ENCODE measurements at places on chromosomes 6 and 20. TPM values are rescaled to one million over a fixed set of nuclear protein-coding genes. Genes with fewer than 3 reads are reported as not detected.

DNA sequence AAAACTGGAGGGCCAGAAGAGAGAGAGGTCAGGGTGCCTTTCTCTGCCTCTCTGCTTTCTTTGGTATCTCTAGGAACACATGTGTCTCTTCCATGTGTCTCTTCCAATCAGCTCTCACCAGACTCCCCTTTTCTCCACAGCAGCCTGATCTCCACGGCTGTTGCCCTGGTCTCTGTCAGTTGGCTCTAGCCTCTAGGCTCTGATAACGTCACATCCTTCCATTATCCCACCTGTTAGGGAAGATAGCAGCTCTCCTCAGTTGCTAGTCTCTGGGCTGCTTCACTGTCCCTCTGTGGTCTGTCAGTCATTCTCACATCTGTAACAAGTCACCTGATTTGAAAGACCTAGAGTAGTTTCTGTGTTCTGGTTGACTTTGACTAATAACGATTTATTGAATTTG is 80.2 kb downstream of the PLCB4 start:
- no peak for DNase-seq

- DNase-seq = no peak
These were observed 74.3 kb downstream of the ERMARD start for GRCh38 chr6:169825558-169826225.

GRCh38 chr6:103011605-103012004 is 1618.1 kb downstream of the GRIK2 start:
- DNase-seq = no peak

DNA sequence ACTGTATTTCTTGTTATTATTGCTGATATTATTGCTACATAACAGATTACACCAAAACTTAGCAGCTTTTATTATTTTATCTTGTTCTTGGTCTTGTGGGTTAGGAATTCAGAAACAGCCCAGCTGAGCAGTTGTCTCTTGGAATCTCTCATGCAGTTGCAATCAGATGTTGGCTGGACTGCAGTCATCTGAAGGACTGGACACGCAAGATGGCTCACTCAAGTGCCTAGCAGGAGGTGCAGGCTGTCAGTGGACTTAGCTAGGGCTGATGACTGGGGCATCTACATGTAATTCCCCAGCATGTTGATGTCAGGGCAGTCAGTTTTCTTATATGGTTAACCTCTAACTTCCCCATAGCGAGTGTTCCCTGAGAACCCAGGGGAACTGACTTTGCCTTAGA is 128.6 kb upstream of the PLCB4 start:
- no peak for DNase-seq

ULBP2 gene
- polyA plus RNA-seq = not detected

DNA sequence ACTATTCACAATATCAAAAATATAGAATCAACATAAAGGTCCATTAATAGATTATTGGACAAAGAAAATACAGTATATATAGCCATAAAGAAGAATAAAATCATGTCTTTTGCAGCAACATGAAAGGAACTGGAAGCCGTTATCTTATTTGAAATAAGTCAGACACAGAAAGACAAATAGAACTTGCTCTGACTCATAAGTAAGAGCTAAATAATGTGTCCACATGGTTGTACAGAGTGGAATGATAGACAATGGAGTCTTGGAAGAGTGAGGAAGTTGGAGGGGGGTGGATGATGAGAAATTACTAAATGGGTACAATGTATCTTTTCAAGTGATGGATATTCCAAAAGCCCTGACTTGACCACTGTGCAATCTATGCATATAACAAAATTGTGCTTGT is 613.5 kb downstream of the PHF3 start:
- no peak for DNase-seq

DNA sequence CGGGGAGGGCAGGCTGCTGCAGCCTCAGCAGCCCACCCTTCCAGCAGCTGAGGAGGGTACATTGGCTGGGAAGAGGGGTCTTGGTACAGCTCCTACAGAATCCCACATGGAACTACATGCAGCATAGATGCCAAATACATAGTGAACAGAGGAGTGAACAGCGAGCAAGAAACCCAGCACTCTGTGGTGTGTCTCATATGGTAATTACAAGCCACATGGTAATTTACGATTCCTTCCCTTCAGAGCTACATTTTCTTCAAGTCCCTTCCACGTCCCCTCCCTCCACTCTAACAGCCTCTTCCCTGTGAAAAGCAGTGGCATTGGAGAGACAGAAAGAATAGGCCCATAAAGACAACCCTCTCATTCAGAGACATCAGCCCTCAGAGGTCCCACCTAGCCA is 167.7 kb downstream of the SYNDIG1 start:
- no peak for DNase-seq

DNA sequence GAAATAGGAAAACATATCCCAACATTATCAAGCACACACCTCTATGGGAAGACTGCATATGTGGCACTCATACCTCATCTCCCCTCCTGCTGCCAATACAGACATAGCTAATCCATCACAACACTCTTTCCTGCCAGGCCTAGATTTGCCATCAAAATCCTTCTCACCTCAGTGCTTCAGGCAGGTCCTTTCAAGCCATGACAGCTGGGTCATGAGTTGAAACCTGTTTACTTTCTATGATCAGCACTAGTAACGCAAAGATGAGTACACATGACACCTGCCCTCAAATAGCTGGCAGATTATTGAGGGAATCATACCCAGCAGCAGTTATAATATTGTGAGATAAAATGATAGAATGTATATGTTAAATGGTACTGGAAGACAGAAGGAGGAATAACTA is 183.1 kb downstream of the AIG1 start:
- no peak for DNase-seq
